GDM1 (cell line): ENCODE measurements at places on chromosomes 5 and 9.

- no peak for DNase-seq
Observed at GRCh38 chr9:137590123-137590468, 216 bp downstream of the ZMYND19 start.

DNA sequence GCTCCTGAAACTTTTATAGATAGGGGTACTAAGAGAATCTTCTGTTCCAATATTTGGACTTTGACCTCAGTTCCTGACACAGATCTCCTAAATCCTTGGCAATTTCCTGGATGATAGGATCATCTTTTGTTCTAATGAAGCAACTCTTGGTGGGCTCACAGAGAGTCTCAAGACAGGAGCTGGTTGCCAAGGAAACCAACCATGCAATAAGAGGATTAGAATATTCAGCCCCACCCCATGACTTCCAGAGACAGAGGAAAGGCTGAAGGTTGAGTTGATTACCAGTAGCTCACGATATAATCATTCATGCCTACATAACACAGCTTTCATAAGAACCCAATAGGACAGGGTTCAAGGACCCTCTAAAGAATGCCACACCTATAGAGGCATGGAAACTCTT, 2050.2 kb upstream of the CDH6 start:
- DNase-seq = no peak

GRCh38 chr5:133944263-133945185, 23.9 kb downstream of the C5orf15 start:
- no peak for DNase-seq

DNA sequence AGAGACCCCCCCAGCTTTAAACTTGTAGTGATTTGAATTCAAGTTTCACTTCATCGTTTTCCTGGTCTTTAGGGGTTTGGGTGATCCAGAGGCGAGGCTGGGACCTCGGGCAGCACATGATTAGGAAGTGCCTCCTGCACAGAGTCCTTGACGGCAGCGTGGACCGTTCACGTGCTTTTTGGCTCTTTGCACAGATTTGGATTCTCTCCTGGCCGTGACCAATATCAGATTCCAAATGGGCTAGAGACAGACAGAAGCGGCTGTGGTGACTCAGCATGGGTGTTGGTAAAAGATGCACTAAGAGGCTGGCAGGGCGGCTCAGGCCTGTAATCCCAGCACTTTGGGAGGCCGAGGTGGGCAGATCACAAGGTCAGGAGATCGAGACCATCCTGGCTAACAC, 117.2 kb upstream of the CACNA1B start:
- DNase-seq = no peak

GRCh38 chr9:107158321-107158720, 124.8 kb upstream of the RAD23B start:
- DNase-seq = no peak

GRCh38 chr5:96601715-96602244, 60.4 kb upstream of the CAST start:
- peak; percentile 33 for DNase-seq

DNA sequence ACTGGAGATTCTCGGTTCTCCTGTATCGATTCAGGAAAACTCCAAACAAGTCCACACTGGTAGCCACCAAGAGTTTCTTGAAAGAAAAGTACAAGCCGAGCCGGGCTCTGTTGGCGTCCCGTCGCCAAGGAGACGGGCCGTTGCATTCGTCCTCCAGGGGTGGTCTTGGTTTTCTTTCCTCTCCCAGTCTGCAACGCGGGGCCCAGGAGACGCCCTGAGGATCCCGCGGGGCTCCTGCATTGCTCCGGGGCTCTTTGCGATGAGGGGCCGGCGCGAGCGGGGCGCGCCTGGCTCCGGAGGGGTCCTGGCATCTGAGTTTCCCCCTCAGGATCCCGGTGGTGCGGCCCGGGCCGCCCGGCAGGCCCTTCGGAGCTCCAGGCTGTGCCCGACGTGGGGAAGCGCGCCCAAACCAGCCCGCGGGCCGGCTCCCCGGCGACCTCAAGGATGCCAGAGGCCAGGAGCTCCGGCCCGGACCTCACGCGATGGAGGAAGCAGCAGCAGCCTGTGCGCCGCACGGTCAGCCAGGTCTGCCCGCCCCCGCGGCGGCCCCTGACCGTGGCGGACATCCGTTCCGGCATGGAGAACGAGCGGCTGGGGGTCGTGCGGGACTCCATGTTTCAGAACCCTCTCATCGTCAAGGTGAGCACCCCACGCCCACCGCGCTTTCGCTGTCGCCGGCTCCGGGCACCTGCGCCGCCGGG, at the start of gene CFAP77:
Gene CFAP77 (plus strand): TSS at position 384 of the 701 bp plus-strand sequence. CDS start 61 bp downstream, at position 445.
- DNase-seq = no peak

DNA sequence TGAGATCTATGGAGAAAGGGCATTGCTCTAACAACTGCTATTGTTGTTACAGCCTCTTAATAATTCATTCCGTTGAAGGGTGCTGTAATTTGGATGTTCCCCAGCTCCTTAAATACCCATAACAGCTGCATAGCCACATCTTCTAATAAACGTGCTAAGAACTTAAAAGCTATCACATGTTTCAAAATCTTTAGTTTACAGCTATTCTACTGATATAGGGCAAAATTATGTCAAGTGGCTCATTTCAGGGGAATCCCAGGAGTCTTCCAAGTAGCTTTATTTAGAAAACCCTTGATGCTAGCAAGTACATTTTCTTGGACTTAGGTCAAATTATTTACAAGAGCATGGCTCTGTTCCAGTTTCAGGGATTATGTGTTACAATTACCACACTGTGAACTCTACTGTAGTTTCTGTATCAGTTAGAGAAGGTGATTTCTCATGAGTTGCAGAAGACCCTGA, 990.4 kb upstream of the ACO1 start:
- DNase-seq = no peak

GRCh38 chr5:176132471-176133288, 105.5 kb upstream of the SIMC1 start:
- DNase-seq = no peak
